ENCODE measurements at places on chromosomes 1 and 21. TPM values are rescaled to one million over a fixed set of nuclear protein-coding genes. Genes with fewer than 3 reads are reported as not detected.

Gene CBR1
- total RNA-seq = 38.9 TPM

DNA sequence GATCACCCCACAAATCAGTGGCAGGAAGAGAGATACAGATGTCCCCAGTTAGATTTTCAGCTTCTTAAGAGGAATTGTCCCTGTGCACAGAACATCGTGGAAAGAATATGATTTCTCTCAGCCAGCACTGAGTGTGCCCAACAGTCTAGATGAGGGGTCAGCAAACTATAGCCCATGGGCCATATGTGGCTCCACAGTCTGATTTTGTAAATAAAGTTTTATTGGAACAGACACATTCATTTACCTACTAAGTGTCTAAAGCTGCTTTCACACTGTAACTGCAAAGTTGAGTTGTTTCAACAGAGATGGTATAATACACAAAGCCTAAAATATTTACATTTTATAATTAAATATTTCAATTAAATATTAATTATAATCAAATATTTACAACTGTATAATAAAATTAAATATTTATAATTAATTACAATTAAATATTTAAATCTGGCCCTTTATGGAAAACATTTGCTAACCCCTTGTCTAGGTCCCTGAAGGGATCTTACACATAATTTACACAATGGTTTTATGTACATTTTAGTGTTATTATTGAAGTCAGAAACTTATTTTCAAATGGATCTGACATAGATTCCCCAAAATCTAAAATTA is 407.6 kb downstream of the PTPRU start:
- H3K27me3 ChIP-seq = no peaks in the 10 kb centered on the region
- no peak for DNase-seq
- H3K27ac ChIP-seq = no peak overlapping the region
- no peaks in the 10 kb centered on the region for H3K36me3 ChIP-seq
- H3K4me3 ChIP-seq = no peak overlapping the region

- no peak overlapping the region for H3K4me3 ChIP-seq
- H3K4me1 ChIP-seq = peaks cover 13% of the 10 kb centered on the region
- H3K27me3 ChIP-seq = no peaks in the 10 kb centered on the region
- peak; percentile 89 for DNase-seq
- no peak overlapping the region for H3K27ac ChIP-seq
- H3K36me3 ChIP-seq = no peaks in the 10 kb centered on the region
Observed at GRCh38 chr1:43952731-43953346, 6.1 kb downstream of the IPO13 start.

GRCh38 chr1:48596046-48596445 is 124.0 kb upstream of the SPATA6 start:
- no peak overlapping the region for H3K4me3 ChIP-seq
- peaks cover 28% of the 10 kb centered on the region for H3K4me1 ChIP-seq
- H3K36me3 ChIP-seq = no peaks in the 10 kb centered on the region
- H3K27ac ChIP-seq = peak overlapping the region; percentile 72
- H3K27me3 ChIP-seq = no peaks in the 10 kb centered on the region

DNA sequence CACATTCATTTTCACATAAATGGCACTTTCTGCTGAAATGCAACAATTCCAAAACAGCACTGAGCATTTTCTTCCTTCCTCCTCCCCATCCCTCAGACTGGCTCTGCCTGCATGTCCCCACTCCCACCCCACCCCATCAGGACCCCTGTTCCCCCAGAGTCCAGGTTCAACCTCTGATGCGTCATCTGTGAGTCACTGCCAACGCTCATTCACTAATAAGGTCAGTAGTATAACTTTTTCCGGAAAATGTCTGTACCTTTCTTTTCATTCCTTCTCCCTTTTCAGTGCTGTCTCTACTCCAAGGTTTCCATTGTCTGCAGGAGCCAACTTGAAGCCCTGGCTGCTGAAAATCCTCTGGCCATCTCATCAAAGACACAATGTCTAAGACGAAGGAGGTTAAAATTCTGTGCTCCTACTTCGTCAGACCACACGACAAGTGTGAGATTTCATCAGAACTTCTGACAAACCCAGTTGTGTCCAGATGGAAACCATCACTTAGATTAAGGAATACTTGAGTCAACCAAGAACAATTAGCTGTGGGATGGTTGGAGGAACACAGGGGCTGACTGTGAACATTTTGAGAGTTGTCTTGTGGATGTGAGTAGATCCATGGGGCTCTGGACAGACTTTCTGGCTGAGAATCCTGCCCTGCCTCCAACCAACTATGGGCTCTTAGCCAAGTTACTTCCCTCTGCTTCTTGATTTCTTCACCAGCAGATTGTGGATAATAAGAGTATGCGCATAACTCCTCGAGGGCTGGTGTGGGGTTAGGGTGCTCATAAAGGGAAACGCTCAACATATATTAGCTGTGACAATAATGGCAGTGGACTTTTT is 35.6 kb upstream of the UTS2 start:
- no peaks in the 10 kb centered on the region for H3K27me3 ChIP-seq
- no peak for DNase-seq
- no peak overlapping the region for H3K27ac ChIP-seq
- no peaks in the 10 kb centered on the region for H3K4me1 ChIP-seq
- no peaks in the 10 kb centered on the region for H3K36me3 ChIP-seq

- H3K27me3 ChIP-seq = no peaks in the 10 kb centered on the region
- H3K27ac ChIP-seq = no peak overlapping the region
- no peaks in the 10 kb centered on the region for H3K36me3 ChIP-seq
- no peak for DNase-seq
- no peak overlapping the region for H3K4me3 ChIP-seq
Observed at GRCh38 chr21:24197132-24197643, 1410.1 kb downstream of the MRPL39 start.

GRCh38 chr1:244840219-244840794 is 4.8 kb downstream of the COX20 start:
- H3K27ac ChIP-seq = peak overlapping the region; percentile 53
- peaks cover 17% of the 10 kb centered on the region for H3K4me1 ChIP-seq
- no peaks in the 10 kb centered on the region for H3K27me3 ChIP-seq
- DNase-seq = no peak
- H3K36me3 ChIP-seq = peaks cover 42% of the 10 kb centered on the region

DNA sequence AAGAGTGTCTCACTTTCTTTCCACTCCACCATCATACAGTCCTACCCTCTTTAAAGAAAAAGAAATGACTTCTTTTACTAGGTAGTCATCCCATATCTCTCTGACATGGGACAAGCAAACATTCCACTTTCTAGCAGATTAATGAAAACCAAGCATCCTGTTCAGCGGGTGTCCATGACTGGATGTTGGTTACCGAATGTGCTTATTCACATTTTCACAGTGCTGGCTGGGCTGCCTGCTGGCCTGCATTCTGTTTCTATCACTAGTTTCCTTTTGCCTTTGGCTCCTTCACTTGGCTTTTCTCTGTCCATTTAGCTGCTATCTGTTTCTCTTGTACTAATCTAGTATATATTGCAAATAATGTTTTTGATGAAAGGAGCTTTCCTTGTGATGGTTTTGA is 598.4 kb downstream of the RWDD3 start:
- H3K4me1 ChIP-seq = peaks cover 6% of the 10 kb centered on the region
- no peak overlapping the region for H3K27ac ChIP-seq
- H3K4me3 ChIP-seq = no peak overlapping the region
- no peak for DNase-seq
- peaks cover 11% of the 10 kb centered on the region for H3K36me3 ChIP-seq
- no peaks in the 10 kb centered on the region for H3K27me3 ChIP-seq

Gene GPATCH2
- total RNA-seq = 39.3 TPM

GRCh38 chr1:24909388-24909898 is 20.6 kb downstream of the RUNX3 start:
- no peaks in the 10 kb centered on the region for H3K4me1 ChIP-seq
- H3K4me3 ChIP-seq = no peak overlapping the region
- H3K27me3 ChIP-seq = no peaks in the 10 kb centered on the region
- no peak overlapping the region for H3K27ac ChIP-seq
- no peaks in the 10 kb centered on the region for H3K36me3 ChIP-seq

Gene KPRP
- total RNA-seq = not detected

Gene LCE2A
- total RNA-seq = not detected

DNA sequence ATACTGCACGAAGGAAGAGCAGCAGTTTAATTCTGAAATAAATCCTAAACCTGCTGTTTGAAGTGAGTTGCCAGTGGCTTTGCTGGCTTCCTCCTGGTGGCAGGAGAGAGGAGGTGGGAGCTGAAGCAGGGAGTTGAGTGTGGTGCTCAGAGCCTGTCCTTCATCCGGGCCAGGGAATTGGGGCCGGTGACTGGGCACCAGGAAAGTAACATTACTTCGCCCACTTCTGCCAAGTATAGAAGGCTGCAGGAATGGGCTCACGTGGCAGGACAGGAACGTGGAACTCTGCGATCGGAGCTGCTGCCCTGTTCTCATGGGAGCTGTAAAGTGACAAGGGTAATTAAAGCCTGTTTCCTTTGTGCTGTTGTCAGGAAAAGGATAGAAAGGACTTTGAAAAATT is 8.7 kb downstream of the TOR3A start:
- no peaks in the 10 kb centered on the region for H3K36me3 ChIP-seq
- H3K27ac ChIP-seq = no peak overlapping the region
- H3K4me3 ChIP-seq = no peak overlapping the region
- H3K4me1 ChIP-seq = peaks cover 5% of the 10 kb centered on the region

DNA sequence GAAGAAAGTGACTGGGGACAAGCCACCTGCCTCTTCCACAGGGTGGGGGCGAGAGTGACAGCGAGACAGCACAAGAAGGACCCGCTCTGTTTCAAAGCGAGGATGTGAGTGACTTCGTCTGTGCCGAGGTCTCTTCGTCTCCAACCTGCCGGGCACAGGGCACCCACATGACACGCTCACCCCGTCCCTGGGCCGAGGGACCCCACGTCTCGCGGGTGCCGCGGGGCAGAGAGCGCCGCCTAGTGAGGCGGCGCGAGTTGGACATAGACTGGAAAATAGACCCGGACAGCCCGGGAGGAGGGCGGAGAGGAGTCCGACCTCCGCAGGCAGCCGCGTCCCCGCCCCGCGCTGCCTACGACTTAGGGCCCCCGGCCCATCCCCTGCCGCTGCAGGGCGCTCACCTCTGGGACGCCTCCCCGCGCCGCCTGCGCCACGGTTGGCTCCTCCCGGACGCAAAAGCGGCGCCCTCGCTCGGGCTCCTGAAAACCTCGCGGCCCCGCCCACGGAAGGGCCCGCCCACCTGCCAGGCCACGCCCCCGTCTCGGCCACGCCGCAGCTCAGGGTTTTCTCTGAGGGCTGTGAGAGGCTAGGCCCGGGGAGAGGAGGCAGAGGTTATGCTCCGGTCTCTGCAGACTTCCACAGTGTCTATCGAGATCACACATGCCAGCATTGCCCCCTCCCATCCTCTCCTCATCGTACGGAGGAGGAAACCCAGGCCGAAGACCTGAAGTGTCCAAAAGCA is at the start of gene TLR5:
TSS of gene TLR5 (minus strand) at position 454 of the 742 bp plus-strand sequence. CDS start 30,217 bp downstream, outside the sequence.
- H3K27ac ChIP-seq = no peak within 1 kb of the TSS
- H3K36me3 ChIP-seq = no peaks in the 10 kb centered on the region
- peak; percentile 91 for DNase-seq
- peaks cover 18% of the 10 kb centered on the region for H3K27me3 ChIP-seq

DNA sequence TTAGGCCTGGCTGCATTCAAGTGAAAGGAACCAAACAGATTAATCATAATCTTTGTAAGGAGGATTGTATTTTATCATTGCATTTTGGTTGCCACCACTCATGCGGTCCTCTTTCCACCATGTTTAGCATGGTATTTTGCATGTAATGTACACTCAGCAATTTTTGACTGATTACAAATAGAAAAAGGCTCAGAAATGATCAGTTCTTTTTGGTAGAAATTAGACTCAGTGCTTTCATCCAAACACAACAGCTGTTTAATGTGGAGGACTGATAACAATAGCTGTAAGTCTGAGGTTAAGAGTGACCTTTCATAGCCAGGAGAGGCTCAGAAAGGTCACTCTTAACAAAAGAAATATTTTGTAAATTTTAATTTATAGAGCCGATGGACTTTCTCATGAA is 25.3 kb upstream of the DPH5 start:
- H3K27me3 ChIP-seq = no peaks in the 10 kb centered on the region
- no peaks in the 10 kb centered on the region for H3K36me3 ChIP-seq
- H3K4me1 ChIP-seq = no peaks in the 10 kb centered on the region
- H3K4me3 ChIP-seq = no peak overlapping the region
- H3K27ac ChIP-seq = no peak overlapping the region
- DNase-seq = no peak

Gene PIGP
- total RNA-seq = 25.8 TPM

DNA sequence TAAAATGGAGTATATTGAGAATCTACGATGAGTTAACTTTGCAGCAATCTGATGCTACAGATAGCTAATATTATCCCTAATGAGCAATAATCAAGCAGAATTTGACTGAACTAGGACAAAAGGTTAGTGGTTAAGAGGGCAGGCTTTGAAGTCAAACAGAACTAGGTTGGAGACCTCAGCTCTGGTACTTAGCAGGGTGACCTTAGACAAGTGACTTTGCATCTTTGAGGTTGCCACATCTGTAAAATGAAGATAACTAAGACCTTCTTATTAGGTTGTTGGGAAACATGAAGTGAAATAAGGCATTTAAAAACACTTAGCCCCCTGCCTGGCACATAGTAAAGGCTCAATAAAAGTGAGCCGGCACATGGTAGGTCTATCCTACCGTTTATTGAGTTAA is 4.3 kb upstream of the FUCA1 start:
- H3K27me3 ChIP-seq = peaks cover 29% of the 10 kb centered on the region
- H3K36me3 ChIP-seq = no peaks in the 10 kb centered on the region
- DNase-seq = no peak
- H3K4me1 ChIP-seq = peaks cover 2% of the 10 kb centered on the region
- H3K4me3 ChIP-seq = no peak overlapping the region

DNA sequence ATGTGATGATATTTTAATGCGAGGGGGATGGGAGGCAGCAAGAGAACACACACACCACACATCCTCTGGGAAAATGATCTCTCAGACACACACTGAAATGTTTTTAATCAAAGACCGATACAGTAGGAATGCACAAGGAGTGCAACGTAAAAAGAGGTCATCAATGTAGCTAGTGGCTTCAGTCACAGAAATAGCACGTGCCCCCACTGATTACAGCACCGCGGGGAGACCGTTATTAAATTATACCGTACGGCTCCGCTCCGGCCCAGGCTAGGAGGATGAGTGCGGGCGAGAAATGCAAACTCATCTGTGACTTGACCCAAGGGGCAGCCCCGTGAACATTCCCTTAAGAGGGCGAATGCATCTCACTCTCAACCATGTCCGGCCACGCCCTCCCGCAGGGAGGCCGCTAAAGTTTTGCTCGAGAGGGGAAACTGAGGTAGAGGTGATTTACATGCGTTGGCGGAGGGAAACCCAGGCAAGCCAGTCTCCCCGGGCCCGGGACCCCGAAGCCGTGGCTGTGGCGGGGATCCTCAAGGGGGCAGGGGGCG is 552 bp downstream of the UBR4 start:
- H3K27me3 ChIP-seq = no peaks in the 10 kb centered on the region
- H3K36me3 ChIP-seq = no peaks in the 10 kb centered on the region
- peak overlapping the region; percentile 87 for H3K27ac ChIP-seq
- H3K4me1 ChIP-seq = peaks cover 27% of the 10 kb centered on the region
- peak; percentile 67 for DNase-seq
- peak overlapping the region; percentile 79 for H3K4me3 ChIP-seq

Gene PDC
- total RNA-seq = not detected
